ENCODE measurements at places on chromosomes 6 and 20. TPM values are rescaled to one million over a fixed set of nuclear protein-coding genes. Genes with fewer than 3 reads are reported as not detected.

FAM162B gene
- 1.5 TPM for total RNA-seq

LPA gene
- not detected for total RNA-seq

SULF2 gene
- total RNA-seq = 1,185 TPM

BACH2 gene
- 1.2 TPM for total RNA-seq

GRCh38 chr6:119308048-119308570 lies 41.5 kb downstream of the MAN1A1 start:
- DNase-seq = peak; percentile 34

DNA sequence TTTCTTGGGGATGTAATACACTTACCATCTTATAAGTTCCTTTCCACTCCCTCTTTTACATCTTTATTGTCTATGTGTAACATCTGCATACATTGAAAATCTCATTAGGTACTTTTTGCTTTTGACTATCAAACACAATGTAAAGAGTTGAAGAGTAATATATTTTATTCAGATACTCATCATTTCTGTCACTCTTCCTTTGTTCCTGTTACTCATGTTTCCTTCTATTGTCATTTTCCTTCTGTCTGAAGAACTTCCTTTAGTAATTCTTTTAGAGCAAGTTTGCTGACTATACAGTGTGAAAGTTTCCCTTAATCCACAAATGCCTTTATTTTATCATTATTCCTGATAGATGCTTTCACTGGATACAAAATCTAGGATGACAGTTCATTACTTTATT lies 339.8 kb downstream of the SOX4 start:
- DNase-seq = no peak

SPAG4 gene
- total RNA-seq = 9.4 TPM

Data from glomerular endothelial cell (primary cell).